Keratinocyte (primary cell): ENCODE measurements at places on chromosomes 7 and 10. TPM values are rescaled to one million over a fixed set of nuclear protein-coding genes. Genes with fewer than 3 reads are reported as not detected.

Gene PDSS1
- polyA plus RNA-seq: 27.0 to 36.6 TPM (median 31.0 TPM) in 3 replicates

Gene EPO
- 0.35 to 0.86 TPM (median 0.41 TPM) in 3 replicates for polyA plus RNA-seq

DNA sequence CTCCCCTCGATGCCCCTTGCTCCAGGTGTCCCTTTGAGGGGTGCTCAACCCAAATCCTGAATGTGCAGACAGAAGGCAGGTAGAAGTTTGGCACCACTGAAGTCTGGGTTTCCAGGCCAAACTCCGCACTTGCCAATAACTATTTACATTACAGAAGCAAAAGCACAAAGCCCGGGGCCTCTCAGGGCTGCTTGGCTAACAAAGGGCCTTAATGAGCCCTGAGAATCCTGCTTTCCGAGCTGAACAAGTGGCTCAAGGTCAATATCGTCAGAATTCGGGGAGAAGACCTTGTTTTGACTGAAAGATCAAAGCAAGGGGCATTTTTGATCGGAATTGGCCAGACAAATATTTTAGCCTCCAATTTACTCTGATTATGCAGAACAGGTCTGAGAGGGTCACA, 189.9 kb downstream of the HERPUD2 start:
- no peak for DNase-seq

DNA sequence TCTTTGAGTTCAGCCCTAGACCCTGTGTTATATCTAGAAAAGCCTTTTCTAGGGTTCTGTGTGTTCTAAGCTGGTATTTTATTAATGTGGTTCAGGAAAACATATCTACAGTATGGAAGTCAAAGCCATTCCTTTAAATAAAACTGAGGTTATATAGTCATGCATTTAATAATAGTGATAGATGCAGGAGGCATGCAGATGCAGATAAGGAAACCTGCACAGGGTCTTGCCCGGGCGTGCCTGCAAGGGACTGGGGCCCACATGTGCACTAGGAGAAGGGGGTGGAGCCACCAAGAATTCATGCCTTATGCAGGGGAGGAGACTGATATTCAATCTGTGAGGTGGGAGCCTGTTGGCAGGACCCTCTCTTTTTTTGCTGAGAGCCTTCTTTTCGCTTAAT, 171.5 kb downstream of the PRPF18 start:
- peak; percentile 73 for DNase-seq

DNA sequence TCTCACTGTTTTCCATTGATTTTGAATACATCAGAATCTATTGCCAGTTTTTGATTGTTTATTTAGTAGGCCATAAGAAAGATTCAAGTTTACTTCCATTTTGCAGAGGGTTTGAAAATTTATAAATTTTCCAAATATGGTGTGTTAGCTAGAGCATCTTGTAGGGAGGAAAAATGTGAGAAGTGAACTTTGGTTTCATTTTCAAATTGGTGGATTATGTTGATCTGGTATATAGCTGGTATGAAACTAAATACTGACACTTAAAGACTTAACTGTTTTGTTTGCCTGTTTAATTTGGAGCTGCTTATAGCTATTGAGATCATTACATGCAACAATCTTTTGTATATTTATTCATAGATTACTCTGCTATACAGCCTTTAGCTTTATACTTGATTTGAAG, 108.1 kb downstream of the ADAM22 start:
- DNase-seq: no peak

DNA sequence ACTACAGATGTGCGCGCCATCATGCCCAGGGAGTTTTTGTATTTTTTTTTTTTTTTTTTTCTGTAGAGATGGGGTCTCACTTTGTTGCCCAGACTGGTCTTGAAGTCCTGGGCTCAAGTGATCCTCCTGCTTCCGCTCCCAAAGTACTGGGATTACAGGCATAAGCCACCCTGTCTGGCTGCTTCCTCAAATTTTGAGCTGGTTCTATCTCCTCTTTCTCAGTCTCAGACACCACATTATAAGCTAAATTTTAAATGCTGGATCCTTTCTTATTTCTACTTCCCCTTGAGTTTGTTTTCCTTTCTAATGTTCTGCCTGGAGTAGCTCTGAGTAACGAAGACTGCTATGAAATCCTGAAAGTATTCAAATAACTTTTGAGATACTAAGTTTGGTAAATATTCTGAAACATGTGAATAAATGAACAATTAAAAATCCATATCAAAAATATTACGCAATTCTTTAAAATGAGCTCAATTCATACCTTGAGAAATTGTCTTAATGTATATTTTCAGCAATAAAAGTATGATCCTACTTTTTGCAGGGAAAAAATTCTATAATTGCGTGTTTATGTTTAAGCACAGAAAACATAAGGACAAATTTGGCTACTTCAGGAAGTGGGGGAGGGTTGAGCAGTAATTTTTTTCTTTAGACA, 15.0 kb downstream of the TCAF1 start:
- DNase-seq: no peak

DNA sequence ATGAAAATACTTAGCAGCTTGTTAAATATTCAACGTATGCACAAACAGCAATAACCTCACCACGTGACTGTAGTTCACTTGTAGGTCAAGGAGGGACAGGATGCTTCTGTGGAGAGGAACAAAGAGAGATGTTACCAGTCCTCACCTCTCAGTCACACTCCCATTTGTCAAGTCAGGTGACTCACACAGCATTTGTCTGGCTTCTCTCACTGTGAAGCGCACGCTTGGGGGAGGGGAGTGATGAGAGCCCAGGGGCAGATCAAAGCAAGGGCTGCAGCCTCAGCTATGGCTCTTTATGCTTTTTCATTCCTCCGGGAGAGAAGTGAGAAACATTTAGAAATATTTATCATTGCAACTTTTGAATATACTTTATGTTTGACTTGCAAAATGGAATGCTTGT, 2.9 kb upstream of the RBM20 start:
- no peak for DNase-seq

DNA sequence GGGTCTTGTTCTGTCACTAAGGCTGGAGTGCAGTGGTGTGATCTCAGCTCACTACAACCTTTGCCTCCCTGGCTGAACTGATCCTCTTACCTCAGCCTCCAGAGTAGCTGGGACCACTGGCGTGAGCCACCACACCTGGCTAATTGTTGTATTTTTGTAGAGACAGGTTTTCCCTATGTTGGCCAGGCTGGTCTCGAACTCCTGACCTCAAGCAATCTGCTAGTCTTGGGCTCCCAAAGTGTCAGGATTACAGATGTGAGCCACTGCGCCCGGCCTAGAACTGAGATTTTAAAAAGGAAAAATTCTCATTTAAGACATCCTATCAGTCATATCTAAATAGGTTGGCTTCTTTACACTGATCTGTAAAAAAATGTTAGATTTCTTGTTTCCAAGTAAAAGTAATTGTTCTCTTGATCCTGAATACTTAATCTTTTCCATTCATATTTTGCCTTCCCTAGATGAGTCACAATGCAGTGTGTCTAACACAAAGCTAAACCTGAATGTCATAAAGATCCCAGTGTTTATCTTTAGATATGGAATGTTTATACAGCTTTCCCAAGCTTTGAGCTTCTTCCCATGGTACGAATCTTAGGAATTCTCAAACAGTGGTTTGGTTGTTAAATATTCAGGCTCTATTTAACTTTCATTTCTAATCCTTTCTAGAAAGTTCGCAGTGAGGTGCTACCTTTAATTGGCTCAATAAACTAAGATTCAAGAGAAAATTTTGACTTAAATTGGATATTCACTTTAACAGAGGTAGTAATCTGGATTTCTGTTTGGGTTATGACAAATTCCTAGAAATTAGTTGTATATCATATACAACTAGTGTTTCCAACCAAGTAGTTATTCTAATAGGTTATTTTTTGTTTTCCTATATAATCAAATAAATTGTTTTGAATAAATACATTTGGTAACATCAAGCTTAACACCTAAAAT, 12.1 kb upstream of the LAMB1 start:
- no peak for DNase-seq

- no peak for DNase-seq
Measured at GRCh38 chr7:157676001-157676400, 339.2 kb downstream of the DNAJB6 start.

- DNase-seq: no peak
Measured at GRCh38 chr10:132704008-132704814, 81.7 kb downstream of the NKX6-2 start.

DNA sequence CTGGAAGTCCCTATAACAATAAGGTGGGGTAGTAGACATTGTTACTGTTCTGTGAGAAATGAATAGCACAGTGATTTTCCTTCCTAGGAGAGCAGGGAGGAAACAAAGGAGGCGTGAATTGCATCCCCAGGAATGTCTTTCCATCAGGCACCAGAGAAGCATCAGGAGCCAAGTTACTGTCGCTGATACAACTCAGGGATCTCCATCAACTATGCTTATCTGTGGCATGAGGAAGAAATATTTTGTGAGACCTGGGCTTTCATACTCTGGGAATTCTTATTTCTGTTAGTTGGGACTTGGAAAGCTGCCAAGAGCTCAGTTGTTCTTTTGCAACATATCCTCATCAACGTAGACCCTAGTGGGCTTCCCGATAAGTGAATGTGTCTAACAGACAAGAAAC, 622.3 kb downstream of the SUGCT start:
- DNase-seq: no peak

- no peak for DNase-seq
Measured at GRCh38 chr7:30511973-30512662, 7.5 kb upstream of the GGCT start.

DNA sequence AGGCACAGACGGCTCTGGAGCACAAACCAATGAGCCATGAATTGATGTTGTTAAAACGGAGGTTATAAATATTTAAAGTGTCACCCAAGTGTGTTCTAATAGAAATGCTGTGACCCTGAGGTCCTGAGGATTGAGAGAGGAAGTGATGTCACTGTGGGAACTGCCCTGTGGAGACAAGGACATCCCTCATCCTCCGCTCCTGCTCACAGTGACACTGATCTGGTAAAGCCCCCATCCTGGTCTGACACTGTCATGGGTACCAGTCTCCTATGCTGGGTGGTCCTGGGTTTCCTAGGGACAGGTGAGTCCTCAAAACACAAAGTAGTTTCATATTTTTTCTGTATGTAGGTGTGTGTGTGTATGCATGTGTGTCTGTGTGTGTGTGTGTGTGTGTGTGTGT, 237.9 kb upstream of the PRSS1 start:
- no peak for DNase-seq

GRCh38 chr10:125076891-125077541, 83.3 kb downstream of the CTBP2 start:
- DNase-seq: no peak

GRCh38 chr7:150621376-150621775, 10.8 kb downstream of the GIMAP6 start:
- no peak for DNase-seq
